A172 (cell line): ENCODE measurements at places on chromosomes 5 and 9.

- DNase-seq = no peak
These were observed 253.7 kb downstream of the SPOCK1 start for GRCh38 chr5:137245438-137245837.

DNA sequence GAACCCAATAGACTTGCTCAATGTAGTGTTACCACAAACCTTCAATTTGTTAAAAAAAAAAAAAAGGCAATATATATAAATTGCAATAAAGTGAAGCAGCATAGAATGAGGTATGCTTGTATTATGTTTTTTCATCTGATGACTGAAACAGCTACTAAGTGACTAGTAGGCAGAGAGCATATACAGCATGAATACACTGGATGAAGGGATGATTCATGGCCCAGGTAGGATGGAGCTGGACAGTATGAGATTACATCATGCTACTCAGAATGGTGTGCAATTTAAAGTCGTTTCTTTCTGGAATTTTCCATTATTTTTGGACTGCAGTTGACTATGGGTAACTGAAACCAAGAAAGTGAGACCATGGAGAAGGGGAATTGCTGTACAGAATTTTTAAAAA is 161.2 kb downstream of the GNA14 start:
- DNase-seq = no peak

- DNase-seq = no peak
These were observed 170.2 kb downstream of the MAPKAP1 start for GRCh38 chr9:125536776-125537175.

GRCh38 chr5:130324953-130325671 is 420.8 kb downstream of the CHSY3 start:
- DNase-seq = no peak

GRCh38 chr9:76162086-76162730 is 232.0 kb downstream of the RFK start:
- DNase-seq = no peak

- DNase-seq = no peak
These were observed 33.8 kb downstream of the PDCD1LG2 start for GRCh38 chr9:5543875-5544702.
